ENCODE measurements at places on chromosomes 2 and 18.

- DNase-seq, result peak; percentile 83
These were observed 5.2 kb downstream of the TMEM127 start for GRCh38 chr2:96260387-96261260.

DNA sequence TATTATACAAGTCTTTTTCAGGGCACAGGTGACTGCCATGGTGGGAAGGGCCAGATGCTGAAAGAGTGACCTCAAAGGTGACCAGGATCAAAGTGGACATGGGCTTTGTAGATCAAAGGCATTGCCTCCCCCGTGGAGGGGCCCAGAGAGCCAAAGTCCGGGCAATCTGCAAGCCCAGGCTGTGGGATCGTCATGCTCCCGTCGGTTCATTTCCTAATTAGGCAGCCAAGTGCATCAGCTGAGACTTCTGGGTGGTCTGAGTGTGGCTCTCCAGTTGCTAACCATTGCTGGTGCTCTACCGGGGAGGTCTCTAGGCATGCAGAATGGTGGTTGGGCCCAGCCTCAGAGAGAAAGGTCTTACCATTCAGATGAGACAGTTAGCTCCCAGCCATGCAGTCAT is 61.6 kb downstream of the TRIB2 start:
- DNase-seq, result no peak

DNA sequence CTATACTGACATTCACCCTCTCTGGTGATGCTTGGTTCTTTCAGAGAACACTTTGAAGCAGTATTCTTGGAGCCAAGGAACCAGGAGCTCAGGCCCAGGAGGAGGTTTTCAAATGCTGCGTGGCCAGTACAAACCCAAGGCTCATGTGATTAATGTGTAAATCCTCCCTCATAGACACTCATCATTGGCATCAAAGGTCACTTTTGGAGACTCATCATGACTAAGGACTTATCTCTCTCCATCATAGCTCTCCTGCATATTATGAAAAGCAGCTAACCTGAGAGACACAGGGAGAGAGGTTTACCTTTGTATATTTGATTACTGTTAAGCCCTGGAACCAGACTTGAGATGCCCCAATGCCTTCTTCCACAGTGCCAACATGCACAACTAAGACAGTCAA is 115.3 kb upstream of the SRD5A2 start:
- no peak for DNase-seq

- no peak for DNase-seq
These were observed 227.2 kb upstream of the HS6ST1 start for GRCh38 chr2:128545829-128546228.

- DNase-seq, result no peak
These were observed 66.5 kb upstream of the SKOR2 start for GRCh38 chr18:47317824-47318508.

GRCh38 chr2:190904640-190905261 is 24.1 kb downstream of the GLS start:
- DNase-seq, result no peak

- peak; percentile 93 for DNase-seq
These were observed 72.4 kb upstream of the YWHAQ start for GRCh38 chr2:9703085-9703678.

DNA sequence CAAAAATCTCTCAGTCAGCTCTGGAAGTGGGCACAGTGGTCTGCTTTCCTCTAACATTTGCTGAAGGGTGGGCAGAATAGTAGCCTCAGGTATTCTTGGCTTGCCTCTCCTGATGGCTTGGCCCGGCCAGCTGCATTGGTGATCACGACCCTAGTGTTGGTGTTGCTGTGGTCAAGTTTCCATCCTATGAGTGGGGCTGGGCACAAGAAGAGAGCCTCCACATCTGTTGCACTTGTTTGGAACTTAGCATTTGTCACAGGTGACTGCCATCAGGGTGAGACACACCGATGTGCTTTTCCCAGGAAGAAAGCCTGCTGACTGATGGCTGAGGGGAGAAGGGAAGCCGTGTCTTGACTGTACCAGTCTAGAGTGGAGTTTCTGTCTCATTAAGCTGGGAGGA is 33.1 kb upstream of the SNORC start:
- no peak for DNase-seq

DNA sequence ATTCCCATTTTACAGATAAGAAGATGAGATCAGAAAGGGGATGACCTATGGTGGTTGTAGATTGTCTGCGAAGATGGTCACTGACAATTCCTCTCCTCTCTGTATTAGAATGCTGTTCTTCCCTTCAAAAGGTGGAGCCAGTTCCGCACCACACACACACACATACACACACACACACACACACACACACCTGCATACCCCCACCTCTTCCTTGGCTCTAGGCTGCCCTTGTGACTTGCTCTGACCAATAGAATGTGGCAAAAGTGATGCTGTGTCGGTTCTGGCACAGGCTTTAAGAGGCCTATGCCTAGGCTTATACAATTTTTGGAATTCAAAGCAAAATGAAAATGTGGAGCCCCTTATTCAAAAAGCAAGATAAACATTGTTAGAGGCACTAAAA is 88.0 kb downstream of the ZFP36L2 start:
- DNase-seq, result no peak

GRCh38 chr2:238239543-238239862 is 335 bp downstream of the HES6 start:
- peak; percentile 28 for DNase-seq

- DNase-seq, result no peak
These were observed 335.3 kb downstream of the PTPRM start for GRCh38 chr18:7902399-7902839.

GRCh38 chr2:238025741-238026360 is 35.0 kb upstream of the SCLY start:
- DNase-seq, result no peak

DNA sequence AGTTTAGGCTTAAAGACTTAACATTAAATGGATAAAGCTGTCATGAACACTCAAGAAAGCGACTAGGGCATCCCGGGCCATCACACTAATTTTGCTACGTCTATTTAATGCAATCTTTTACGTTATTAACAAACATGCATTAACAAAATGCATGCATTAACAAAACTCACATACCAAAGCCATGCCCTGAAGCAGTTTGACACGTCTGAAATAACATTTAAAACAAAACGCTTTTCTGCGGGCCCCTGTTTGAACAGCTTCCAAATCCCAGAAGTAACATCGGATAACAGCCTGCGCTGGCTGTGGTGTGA is 458 bp downstream of the B4GALT6 start:
- no peak for DNase-seq

DNA sequence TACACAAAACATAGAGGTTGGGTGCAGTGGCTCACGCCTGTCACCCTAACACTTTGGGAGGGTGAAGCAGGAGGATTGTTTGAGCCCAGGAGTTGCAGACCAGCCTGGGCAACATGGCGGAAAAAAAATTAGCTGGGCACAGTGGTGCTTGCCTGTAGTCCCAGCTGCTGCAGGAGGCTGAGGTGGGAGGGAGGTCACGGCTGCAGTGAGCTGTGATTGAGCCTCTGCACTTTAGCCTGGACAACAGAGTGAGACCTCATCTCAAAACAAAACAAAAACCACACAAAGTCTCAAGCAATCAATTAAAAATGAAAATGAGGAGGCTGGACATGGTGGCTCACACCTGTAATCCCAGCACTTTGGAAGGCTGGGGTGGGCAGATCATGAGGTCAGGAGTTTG is 4.9 kb downstream of the NOP58 start:
- DNase-seq, result no peak

DNA sequence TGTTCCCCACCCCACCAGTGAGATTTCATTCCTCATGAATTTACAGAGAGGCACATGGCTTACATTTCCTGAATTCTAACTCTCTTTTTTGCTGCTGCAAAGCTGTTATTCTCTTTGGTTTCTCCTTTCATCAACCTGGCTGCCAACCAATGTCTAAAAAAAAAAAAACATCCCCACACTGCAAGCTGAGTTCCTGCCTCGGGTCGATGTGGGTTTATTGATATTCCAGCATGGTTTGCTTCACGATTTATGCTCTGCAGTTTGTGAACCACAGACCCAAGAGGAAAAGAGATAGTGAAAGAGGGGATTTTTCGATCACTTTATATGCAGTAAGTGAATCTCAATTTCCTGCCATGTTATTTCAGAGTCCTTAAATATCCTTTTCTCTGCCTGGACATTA is 363.6 kb downstream of the LPIN1 start:
- DNase-seq, result no peak

GRCh38 chr2:26756337-26756736 is 7.7 kb upstream of the SLC35F6 start:
- peak; percentile 67 for DNase-seq

All from suppressor macrophage treated with lipopolysaccharide for 1 hour (primary cell).